Globus pallidus (tissue), 1 donor: ENCODE measurements at places on chromosomes 7 and 10.

- peak; percentile 26 for DNase-seq
Measured at GRCh38 chr7:24715661-24716479, 41.4 kb downstream of the GSDME start.

GRCh38 chr10:131453721-131454634 is 142.5 kb upstream of the TCERG1L start:
- DNase-seq = peak; percentile 77

DNA sequence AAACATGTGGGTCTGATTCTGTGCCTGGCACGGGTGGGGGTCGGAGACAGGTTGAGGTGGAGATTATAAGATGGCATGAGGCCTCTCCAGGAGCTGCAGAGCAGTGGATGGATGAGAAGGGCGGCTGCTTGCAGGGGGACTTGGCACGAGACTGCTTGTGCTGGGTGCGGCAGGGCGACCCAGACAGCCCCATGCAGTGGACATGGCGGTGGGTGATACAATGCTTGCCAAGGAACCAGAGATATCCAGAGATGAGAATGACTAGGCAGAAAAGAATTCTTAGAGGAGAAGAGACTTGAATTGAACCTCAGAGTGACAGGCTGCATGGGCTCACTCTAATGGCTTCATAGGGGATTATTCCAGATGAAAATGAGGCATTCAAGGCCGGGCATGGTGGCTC is 145.4 kb downstream of the NEURL1 start:
- DNase-seq = no peak

DNA sequence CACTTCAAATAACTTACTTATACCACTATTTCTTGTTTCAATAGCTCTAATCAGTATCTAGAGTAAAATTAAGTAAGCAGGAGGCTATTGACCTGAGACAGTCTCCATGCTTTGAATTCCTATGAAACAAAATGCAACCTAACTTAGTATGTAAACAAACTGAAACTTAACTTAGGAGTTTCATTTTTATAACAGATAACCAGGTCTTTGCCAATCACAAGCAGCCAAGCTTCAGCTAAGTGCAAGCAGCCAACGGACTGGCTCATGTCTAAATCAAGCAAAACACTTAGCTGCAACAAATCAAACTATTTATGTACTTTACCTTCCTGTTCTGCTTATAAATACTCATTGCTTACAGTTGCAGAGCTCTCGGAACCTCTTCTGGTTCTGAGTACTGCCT is 4.4 kb upstream of the GSTK1 start:
- no peak for DNase-seq

DNA sequence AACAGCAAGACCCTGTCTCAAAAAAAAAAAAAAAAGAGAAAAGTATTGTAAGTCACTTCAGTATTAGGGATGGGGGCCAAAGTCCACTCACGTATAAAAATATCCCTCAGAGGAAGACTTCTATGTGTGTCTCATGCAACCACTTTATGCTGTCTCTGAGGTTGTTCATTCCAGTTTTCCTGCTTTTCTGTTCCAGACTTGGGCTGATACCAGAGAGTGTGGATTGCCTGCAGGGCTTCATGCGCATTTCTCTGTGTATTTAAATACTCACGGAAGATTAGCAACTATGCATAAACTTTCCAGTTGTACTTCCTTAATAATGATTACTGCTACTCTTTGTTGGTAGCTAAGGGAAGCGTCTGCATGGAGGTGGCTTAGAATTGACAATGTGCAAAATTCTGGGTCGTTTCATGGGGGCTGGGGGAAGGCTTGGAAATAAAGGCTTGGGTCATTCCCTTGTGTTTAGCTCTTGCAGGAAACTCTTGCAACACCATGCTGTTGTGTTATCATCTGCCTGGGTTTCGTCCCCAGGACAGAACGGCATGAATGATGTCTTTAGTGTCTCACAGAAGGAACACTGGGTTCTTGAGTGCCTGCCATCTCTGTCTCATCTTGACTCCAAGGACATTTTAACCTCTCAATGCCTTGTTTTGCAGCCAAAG is 54.1 kb downstream of the KIAA1217 start:
- no peak for DNase-seq

- peak; percentile 93 for DNase-seq
Measured at GRCh38 chr10:125795128-125795527, 19.5 kb upstream of the MMP21 start.

DNA sequence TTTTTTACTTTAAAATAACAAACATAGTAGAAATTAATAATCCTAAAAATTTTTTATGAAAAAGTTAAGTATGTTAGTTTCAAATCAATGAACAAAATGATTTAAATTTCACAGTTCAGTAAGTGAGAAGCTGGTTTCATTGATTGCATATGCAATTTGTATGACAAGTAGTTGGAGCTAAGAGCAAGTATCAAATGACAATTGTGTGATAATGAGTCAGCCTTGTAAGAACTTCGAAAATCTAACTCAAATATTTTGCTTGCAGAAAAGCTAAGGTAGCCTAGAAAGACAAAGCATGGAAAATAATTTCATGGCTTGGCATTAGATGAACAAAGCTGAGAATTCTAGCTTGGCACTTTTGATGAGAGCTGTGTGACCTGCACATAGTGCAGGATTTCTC is 111.5 kb downstream of the HDAC9 start:
- DNase-seq = no peak

DNA sequence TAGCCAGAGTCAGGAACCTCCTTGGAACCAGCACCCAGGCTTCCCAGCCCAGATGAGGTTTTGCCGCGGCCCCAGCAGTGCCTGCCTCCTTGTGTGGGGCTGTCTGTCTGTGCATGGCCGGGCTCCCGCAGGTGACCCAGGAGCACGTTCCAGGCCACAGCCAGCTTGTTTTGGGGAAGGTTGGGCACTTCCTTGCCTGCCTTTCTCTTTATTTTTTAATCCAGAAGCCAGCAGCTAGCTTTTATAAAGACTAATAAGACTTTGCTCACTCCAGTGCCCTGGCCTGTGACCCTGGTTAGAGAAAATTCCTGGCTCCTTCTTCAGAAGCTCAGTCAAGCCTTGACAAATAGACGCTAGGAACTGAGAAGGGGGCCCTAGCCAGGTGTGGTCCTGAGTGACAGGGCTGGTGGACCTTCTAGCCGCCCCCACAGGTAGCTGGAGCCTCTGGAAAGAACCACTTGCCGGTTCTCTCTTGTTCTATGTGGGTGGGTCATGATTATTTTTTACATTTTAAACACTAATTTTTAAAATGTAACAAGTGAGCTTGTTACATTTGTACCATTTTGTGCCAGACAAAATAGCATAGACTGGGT is 837 bp downstream of the SLC29A3 start:
- DNase-seq = no peak
